ENCODE measurements at places on chromosomes 13 and 19.

DNA sequence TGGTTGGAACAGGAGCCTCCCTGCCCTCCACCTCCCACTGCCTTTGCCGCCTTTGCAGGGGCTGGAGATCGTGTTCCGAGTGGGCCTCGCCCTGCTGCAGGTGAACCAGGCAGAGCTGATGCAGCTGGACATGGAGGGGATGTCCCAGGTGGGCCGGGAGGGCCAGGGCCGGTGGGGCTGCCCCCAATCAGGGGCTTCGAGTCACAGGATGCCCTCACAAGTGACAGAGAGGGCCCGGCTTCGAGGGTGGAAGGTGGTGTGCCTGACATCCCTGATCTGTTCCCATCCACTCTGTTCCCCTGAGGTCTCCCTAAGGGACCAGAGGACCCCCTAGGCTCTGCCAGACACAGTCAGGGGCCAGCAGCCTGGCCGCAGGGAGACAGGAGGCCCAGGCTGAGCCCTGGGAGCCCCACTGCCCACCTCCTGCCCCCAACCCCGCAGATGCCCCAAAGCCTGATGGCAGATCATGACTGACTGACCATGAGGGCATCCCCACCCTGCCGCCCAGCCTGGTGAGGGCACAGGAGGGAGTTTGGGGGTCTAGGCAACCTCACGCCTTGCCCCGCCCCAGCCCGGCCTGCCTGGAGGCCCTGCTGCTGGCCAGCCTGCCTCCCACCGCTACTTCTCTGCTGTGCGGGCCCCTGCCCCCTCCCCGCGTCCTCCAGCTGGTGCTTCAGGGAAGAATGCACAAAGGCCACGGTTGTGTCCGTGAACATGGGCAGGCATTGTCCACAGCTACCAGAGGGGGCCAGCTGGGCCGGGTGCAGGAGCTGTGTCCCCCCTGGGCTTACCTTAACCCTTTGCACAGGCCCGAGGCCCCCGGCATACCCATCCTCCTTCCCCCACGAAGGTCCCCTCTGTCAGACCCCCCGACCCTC, 21.8 kb downstream of the EVI5L start:
- no peak for DNase-seq

- DNase-seq: no peak
Observed at GRCh38 chr19:6577476-6578125, 13.3 kb downstream of the CD70 start.

GRCh38 chr19:15231271-15231670, 977 bp downstream of the EPHX3 start:
- no peak for DNase-seq

- DNase-seq: no peak
Observed at GRCh38 chr13:103157434-103158145, 91.4 kb upstream of the SLC10A2 start.

DNA sequence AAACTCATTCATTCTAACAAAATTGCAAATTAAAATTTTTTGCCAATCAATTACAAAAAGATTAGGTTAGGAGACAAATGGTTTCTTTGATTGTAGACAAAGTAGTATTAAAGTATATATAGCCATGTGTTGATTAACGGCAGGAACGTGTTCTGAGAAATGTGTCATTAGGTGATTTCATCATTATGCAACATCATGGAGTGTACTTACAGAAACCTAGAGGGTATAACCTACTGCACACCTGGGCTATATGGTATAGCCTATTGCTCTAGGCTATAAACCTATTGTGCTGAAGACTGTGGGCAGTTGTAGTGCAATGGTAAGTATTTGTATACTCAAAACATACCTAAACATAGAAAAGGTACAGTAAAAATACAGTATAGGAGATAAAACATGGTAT, 906.8 kb upstream of the SPRY2 start:
- DNase-seq: no peak

DNA sequence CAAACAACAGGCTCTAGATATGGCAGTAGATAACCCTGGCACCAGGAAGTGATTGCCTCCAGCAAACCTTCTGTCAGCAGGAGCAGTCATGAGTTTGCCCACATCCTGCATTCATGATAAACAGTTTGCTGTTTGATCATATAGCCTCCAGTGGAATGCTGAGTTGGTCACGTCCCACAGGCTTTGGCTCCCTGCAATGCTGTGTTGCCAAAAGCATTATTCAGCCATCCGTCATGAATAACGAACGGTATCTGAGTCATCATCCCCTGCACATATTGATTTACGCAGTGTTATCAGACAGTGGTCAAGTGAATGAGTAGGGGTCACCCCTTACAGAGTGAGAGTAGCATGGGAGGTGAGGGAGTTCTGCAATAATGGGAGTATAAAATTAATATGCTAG, 21.9 kb upstream of the ZNF432 start:
- no peak for DNase-seq

GRCh38 chr13:36746051-36746450, 72.2 kb downstream of the SERTM1 start:
- DNase-seq: no peak

- DNase-seq: no peak
Observed at GRCh38 chr13:76795701-76796695, 90.2 kb downstream of the KCTD12 start.

DNA sequence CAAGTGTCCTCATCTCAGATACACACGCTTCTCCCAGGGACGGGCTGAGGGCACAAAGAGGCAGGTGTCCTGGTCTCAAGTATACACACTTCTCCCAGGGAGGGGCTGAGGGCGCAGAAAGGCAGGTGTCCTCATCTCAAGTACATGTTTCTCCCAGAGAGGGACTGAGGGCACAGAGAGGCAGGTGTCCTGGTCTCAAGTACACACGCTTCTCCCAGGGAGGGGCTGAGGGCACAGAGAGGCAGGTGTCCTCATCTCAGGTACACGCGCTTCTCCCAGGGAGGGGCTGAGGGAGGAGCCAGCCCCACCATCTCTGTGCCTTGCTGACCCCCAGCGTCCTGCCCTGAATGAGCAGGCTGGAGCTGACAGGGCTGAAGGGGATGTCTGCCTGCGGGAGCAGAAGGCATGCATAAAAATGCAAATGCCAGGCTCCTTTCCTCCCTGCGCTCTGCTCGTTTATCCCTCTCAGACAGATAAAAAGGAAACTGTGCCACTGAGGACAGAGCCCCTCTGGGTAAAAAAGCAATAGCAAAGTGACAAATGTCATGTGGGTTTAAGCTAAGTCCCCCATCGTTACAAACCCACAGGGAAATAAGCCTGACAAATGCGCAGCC, 96.1 kb upstream of the UQCRFS1 start:
- no peak for DNase-seq

DNA sequence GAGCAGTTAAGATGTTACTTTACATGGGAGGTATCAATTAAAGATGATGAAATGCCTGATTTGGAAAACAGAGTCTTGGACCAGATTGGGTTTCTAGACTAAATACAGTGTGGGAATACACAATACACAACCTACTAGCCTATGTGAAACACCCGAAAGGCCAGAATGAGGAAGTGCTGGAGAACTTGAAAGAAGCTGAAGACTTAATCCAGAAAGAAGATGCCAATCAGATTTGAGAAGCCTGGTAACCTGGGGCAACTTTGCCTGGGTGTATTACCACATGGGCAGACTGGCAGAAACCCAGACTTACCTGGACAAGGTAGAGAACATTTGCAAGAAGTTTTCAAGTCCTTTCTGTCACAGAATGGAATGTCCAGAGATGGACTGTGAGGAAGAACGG, 43.2 kb downstream of the N4BP2L1 start:
- DNase-seq: no peak

DNA sequence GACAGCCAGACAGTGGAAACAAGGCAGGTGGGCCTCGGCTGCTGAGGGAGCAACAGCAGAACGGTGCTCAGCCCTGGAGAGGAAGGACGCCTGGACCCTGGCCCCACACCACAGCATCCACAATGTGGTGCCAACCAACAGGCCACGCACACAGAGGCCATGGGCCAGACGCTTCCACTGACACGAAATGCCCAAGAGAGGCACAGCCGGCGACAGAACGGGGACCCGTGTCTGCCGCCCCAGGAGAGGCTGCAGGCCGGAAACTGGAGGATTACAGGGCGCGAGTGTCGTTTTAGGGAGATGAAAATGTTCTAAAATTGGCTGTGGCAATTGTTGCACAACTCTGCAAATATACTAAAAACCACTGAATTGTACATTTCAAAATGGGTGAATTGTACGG, 69.7 kb downstream of the RASA3 start:
- DNase-seq: no peak

DNA sequence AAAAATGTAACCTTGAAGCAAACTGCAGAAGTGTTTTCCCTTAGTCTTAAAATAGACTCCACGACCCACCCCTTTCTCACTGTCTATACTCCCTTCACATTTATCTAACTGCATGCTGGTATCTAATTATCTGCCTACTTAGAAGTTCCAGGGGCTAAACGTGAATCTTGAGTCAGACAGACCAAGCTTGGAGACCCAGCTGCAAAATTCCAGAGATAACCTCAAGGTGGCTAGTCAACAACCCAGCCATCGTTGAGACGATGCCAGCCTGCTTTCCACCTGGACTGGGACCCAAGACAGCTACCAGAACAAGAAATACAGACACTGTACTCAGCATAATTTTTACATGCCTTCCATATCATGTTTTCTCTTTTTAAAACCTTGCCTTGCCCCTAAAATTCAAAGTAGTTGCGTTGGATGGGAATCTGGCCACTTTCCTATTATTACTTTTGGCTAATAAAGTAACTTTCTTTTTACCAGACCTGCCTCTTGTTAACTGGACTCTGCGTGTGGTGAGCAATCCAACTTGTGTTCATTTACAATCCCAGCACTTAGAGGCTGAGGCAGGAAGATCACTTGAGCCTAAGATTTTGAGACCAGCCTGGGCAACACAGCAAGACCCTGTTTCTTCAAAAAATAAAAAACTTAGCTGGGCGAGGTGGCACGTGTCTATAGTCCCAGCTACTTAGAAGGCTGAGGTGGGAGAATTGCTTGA, 82.3 kb downstream of the CDADC1 start:
- DNase-seq: no peak

- no peak for DNase-seq
Observed at GRCh38 chr13:94178625-94179244, 300.7 kb downstream of the DCT start.

DNA sequence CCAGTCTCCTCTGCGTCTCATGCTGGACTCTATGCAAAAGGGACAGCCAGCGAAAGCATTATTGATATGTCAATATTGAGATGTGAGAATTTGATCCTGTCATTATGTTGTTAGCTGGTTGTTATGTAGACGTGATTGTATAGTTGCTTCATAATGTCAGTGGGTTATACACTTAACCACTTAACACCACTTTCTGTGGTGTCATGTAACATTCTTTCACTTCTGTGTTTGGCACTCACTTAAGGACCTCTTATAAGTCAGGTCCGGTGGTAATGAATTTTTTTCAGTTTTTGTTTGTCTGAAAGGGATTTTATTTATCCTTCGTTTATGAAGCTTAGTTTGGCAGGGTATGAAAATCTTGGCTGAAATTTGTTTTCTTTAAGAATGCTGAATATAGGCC, 7.1 kb upstream of the SIGLEC7 start:
- DNase-seq: no peak

DNA sequence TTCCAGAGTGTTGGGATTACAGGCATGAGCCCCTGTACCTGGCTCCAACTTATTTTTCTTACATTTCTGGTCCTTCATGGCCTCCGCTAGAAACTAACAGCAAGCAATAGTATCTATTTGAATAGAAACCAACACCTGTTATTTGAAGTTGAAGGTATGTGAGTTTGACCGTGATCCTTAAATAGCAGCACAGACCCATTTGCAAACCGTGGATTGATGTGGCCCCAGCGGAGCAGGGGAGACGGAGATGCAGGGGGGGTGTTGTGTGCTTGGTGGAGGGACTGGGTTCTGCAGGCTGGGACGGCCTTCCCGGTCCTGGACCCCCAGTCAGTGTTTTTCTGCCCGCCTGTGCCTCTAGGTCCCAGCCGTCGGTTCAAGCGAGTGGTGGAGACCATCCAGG, 16.9 kb downstream of the TMEM150B start:
- no peak for DNase-seq

- DNase-seq: peak; percentile 9
Observed at GRCh38 chr13:98172590-98173422, 4.3 kb downstream of the RNF113B start.

DNA sequence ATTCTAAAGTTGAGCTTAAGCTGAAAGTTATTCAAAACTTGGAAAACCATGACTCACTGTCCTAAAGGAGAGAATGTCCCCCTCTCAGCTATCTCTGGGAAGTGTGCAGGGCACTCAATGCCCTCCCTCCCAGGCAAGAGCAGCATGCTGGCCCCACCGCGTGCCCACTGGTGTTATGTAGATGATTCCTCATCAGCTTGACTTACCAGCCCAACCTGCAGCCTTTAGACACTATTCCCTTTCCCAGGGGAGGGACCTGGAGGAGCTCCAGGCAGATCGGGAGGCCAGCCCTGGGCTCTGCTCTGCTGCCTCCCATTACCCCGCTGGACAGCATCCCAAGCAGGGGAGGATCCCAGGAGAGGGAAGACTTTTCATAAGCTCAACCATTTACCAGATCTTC, 124.6 kb downstream of the FGF14 start:
- peak; percentile 39 for DNase-seq

DNA sequence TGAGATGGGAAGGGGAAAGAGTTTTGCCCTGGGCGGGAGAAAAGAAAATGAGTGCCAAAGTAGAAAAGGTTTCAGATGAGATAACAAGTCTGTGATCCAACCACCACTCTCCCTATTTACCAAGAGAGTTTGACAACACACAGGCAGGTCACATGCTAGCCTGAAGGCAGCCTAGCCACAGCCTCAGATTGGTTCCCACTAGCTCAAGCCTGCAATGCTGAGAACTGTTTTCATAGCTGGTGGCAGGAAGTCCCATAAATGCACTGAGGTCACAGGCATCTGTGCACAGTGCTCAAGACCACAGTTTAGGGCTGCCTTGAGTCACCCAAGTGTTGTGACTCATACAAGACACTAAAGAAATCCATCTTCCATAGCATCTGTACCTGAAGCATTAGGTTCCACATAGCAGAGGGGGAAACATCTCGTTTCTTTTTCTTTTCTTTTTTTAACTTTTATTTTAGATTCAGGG, 18.5 kb upstream of the POP4 start:
- no peak for DNase-seq

DNA sequence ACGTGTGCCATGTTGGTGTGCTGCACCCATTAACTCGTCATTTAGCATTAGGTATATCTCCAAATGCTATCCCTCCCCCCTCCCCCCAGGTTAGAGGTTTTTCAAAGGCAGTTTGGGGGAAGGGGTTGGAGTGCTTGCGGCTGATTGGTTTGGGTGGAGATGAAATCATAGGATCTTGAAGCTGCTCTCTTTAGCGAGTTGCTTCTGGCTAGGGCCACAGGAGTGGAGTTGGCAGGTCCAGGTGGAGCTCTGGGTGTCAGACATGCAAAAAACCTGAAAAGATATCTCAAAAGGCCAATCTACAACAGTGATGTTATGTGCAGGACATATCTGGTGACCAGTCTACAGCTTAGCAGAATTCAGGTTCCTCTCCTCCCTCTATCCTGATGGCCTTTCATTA, 32.6 kb upstream of the CXCL17 start:
- DNase-seq: no peak

GRCh38 chr13:106523576-106523975, 11.9 kb downstream of the EFNB2 start:
- DNase-seq: peak; percentile 75

DNA sequence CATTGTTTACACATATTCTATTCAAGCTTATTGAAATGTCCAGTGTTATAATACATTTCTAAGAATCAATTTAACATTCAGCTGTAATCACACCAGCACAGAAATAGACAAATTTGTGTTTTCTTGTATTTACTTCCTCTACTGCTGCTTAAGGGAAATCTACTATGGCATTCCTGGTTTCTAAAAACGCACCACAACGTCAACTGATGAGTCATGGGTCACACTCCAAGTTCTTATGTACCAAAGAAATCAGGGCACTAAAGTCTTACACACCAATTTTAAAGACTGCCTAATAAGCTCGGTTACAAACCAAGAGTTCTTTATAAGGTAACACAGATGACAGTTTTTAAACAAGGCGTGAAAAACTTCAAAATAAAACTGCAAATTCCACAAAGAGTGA, 13.2 kb downstream of the LNX2 start:
- no peak for DNase-seq

All from NCI-H446 (cell line).